ENCODE measurements at places on chromosomes 4 and X.

DNA sequence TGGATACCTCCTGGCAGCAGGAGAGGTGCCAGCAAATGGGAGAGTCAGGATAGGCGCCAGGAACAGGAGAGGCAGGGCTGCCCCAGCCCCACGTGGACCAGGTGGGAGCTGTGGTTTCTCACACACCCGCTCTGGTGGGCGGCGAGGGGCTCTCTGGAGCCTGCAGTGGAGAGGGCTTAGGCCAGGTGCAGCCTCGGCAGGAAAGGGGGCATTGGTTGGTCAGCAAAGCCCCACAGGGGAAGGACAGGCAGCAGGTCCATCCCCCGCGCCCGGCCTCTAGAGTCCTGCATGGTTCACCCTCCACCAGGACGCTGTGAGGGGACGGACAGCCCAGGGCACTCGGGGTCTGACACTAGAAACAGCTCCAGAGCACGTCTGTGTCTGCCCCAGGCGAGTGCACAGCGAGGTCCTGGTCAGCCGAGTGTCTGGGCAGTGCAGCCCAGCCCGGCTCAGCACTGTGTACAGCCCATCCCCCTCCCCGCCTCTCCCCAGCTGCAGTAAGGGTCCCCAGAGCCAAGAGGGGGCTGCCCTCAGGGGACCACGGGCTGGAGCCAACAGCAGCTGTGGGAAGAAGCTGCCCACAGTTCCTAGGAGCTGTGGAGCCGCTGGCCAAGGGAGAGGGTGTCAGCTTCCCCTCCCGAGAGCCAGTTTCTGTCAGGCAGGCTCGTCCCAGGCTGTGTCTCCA is 8.2 kb downstream of the ATP5ME start:
- no peak for DNase-seq

DNA sequence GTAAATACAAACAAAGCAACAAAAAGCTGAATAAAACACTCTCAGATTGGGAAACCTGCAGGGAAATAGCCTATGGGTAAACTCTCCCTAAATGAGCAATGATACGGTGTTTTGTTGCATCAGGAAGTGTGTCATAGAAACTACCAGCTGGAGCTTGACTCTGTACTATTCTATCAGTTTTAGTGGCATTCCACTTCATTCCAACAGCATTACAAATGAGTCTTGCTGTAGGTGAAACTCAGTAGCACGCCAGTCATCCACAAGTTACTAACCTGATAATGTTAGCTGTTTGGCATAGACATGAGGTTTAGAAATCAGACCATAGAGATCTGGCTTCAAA is 24.9 kb downstream of the FGFBP1 start:
- DNase-seq: no peak

DNA sequence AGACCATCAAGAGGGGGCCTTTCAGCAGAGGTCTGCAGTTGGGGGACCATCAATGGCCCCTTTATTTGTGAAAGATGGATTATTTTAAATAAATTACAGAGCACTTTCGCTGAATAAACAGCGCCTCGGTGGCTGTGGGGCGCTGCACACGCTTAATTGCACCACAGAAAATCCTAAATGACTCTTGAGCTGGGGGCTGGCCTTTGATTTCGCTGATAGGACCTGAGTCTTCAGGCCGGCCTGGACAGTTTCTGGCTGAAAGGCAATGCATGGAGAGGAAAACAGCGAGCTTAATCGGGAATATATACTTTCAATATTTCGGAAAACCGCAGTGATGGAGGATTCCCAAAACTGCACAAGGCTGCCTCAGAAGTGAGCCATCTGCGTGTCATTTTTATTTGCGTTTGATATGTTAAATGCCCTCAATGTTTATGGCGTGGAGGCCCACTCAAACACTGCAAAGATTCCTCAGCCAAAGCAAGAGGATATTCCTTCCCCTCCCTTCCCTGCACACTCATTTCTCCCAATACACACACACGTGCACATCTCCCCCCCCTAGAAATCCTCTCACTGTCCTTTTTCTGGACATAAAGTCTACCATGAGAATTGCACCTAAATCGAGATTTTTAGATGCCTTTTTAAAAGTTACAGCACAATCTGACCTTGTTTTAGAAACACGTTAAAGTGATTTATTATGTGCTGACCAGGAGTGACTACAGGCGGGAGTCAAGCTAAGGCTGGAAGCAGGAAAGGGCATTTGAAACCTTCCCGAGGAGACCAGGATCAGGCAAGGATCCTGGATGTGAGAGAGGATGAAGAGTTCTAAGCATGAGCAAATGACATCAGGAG is 340.7 kb downstream of the RAB28 start:
- no peak for DNase-seq

DNA sequence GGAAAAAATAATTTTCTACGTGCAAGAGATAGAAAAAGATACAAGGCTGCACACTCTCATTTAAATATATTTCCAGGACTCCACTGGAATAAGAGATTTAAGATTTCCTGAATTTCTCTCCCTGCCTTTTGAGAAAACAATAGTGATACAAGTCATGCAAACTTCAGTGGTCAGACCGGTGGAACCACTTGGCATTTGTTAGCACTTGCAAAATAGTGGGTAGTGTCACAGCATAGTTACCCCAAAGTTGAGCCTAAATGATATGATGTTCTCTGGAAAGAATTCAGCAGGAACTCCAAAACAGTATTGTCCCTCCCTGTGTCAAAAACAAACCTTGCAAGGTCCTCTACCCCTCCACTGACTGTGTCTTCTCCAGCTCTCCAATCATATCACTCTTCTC is 102.3 kb downstream of the ANKRD50 start:
- DNase-seq: no peak

GRCh38 chrX:13090339-13091110 is 46.1 kb upstream of the FAM9C start:
- DNase-seq: no peak

- no peak for DNase-seq
These were observed 302.2 kb downstream of the ARAP2 start for GRCh38 chr4:35942092-35942491.

GRCh38 chr4:176376032-176376614 is 56.4 kb downstream of the SPCS3 start:
- peak; percentile 3 for DNase-seq

- no peak for DNase-seq
These were observed 89.0 kb upstream of the TENT5D start for GRCh38 chrX:80331285-80331684.

GRCh38 chrX:118621081-118621759 is 106.2 kb upstream of the IL13RA1 start:
- no peak for DNase-seq

GRCh38 chr4:4499438-4500123 is 42.3 kb downstream of the STX18 start:
- no peak for DNase-seq

All from NCI-H1694 treated with DMSO at 0.1 percent for 48 hours (cell line).